ENCODE measurements at places on chromosomes 1 and 21.

DNA sequence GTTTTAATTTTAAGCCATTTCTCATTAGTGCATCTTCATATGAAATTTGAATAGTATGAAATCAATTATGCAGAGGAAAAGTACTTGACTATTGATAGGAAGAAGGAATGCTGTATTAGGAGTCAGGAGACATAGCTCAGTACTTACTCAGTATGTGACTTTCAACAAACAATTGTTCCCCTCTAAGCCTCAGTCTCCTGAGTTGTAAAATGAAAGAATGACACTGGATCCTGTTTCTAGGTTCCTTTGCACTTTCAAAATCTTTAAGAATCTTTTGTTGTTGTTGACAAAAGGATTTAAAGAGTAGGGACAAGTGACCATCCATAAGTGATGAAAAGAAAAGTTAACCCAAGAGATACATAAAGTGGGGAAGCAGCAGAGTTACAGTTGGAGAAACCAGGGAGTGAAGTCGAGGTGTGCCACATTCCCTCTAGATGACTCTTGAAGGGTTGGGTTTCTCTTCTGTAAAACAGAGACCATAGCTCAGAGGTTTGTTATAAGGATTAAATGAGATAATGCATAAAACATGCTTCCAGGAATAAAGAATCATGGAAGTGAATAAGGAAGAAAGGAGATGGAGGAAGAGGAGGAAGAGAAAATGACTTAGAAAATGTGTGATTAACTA, 105.7 kb upstream of the KCNJ15 start:
- DNase-seq = no peak

GRCh38 chr1:37817481-37817880, 9.5 kb upstream of the YRDC start:
- DNase-seq = no peak

DNA sequence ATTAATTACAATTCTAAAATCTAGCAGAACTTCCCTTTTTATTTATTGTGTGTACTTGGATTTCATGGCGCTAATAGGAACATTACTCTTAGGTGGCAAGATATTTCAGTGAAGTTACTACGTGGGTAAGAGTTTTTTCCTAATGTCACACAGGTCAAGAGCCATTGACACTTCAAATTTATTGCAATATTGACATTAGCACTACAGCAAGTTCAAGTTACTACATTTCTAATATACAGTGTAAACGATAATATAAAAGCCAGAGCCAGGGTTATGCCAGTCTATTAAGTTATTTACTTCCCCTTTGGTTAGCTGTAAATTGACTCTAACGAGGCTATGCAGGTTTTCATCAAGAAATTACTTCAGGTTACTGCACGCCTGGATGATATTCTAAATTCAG, 29.7 kb downstream of the CHODL start:
- no peak for DNase-seq

DNA sequence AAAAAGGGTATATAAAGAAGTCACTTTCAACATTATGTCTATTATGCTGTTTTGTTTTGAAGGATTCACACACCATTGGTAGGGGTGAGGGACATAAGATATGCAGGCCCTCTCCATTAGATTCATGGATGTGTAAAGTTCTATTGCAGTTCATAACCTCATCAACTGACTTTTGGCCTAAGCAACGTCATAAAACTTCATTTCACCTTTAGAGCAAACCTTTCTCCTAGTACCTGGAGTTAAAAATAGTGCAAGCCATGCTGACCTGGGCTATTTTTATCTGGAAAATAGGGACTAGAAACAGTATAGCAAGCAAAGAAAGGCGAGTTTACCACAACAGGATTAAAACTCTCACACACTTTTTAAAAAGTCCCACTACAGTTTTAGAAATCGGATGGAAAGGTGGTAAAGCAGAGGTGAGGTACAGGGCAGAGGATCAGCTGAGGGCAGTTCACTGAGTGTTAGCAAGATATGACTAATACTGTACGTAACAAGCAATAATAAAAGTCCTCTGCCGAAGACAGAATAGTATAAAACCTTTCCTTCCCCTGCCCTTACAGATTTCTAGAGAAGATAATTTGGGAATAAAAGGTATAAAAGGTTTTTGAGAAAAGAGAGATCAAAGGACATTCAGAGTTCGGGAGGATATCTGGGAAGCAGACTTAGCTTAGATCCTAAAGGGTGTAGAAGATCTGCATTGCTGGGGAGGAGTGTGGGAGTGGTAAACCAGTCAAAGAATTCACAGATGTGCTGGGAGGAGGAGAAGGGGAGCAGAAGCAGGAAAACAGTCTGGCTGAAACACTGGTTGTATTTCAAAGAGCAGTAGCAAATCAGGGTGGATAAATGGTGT, 14.3 kb downstream of the EGLN1 start:
- DNase-seq = no peak

DNA sequence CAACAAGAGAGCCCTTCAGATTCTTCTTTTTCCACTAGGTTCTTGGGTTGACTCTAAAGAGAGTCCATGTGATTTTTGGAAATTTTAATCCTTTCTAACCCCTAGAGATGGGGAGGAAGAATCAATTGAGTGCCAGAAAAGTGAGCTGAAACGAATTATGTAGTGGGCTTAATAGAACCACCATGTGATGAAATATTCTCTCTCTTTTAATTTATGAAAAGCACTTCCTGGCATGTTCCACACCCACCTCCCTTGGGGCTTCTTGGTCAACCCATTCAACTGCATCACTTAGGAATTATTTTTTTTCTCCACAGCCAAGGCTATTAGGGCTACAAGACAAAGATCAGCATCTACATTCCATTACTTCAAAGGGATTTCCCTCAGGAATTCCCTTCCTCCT, 79.6 kb downstream of the ZC3H11B start:
- no peak for DNase-seq

- no peak for DNase-seq
These were observed 628.4 kb upstream of the TMPRSS15 start for GRCh38 chr21:19031953-19032352.

- peak; percentile 28 for DNase-seq
These were observed 5.7 kb downstream of the SMG5 start for GRCh38 chr1:156276966-156277381.

- DNase-seq = peak; percentile 69
These were observed 55.5 kb downstream of the FOXO6 start for GRCh38 chr1:41416552-41417334.

GRCh38 chr1:85678193-85678592, 30.0 kb downstream of the ZNHIT6 start:
- DNase-seq = no peak

GRCh38 chr1:243315455-243315854, 59.6 kb downstream of the SDCCAG8 start:
- DNase-seq = no peak

GRCh38 chr1:170678027-170678600, 14.2 kb downstream of the PRRX1 start:
- DNase-seq = no peak

- DNase-seq = no peak
These were observed 101.6 kb upstream of the BACE2 start for GRCh38 chr21:41066086-41066938.

DNA sequence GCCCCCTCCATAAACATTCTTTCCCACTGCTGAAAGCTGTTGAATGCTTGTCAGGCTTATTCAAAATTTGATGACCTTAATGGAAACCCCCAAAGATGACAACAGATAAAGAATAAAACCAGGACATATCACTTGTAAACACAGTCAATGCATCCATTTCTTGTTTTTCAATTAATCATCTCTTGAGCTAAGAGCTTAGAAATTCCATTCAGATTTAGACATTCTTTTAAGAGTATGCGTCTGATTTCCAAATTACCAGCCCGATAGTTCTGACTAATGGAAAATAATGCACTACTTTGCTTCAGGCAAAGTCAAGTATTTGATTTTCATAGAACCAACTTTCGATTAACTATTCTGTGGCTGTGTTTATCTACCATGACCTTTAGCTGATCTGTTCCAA, 100.6 kb upstream of the RUNX1 start:
- no peak for DNase-seq

- no peak for DNase-seq
These were observed 18.8 kb downstream of the OPRD1 start for GRCh38 chr1:28830814-28831213.

GRCh38 chr1:226069811-226070489, 7.4 kb downstream of the H3-3A start:
- DNase-seq = no peak

- DNase-seq = no peak
These were observed 74.5 kb upstream of the USP24 start for GRCh38 chr1:55289614-55290013.

GRCh38 chr1:58814251-58815068, 30.6 kb upstream of the JUN start:
- peak; percentile 32 for DNase-seq

- no peak for DNase-seq
These were observed 42.9 kb downstream of the PTBP2 start for GRCh38 chr1:96764469-96764868.

DNA sequence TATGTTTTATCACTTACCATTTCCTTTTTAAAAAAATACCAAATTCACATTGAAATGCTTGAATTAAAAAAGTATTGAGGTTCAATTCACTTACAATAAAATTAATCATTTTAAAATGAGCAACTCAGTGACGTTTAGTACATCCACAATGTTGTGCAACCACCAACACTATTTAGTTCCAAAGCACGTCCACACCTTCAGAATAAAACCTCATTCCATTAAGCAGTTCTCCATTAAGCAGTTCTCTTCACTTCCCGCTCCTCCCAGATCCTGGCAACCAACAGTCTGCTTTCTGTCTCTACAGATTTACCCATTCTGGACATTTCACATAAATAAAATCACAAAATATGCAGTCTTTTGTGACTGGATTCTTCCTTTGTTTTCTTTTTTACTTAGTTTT, 41.3 kb downstream of the GNG4 start:
- no peak for DNase-seq

DNA sequence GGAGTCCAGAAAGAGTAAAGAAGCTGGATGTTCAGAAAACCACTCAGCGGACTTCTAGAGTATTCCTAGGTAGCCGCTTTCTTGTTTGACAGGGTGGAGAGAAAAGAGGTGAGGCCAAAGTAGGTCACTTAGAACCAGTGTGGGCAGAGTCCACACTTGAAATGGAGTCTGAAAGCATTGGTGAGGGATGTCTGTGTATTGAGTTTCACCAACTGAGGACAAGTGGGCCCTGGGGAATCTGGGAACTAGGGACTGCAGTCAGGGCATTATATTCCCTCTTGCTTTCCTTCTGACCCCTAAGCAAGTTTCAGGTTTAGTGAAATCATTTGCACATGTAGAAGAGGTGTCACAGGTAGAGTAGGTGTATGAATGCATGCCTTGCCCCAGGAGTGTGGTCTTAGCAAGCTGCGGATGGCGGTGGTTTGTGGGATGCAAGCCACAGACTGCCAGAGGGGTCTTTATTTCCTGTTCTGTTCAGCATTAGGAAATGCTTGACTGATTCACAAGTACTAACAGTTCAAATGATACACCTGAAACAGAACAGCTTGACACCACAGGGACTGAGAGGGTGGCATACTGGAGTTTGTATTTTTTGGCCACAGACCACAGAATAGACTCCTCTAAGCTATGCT, 1.1 kb upstream of the GNG12 start:
- no peak for DNase-seq

DNA sequence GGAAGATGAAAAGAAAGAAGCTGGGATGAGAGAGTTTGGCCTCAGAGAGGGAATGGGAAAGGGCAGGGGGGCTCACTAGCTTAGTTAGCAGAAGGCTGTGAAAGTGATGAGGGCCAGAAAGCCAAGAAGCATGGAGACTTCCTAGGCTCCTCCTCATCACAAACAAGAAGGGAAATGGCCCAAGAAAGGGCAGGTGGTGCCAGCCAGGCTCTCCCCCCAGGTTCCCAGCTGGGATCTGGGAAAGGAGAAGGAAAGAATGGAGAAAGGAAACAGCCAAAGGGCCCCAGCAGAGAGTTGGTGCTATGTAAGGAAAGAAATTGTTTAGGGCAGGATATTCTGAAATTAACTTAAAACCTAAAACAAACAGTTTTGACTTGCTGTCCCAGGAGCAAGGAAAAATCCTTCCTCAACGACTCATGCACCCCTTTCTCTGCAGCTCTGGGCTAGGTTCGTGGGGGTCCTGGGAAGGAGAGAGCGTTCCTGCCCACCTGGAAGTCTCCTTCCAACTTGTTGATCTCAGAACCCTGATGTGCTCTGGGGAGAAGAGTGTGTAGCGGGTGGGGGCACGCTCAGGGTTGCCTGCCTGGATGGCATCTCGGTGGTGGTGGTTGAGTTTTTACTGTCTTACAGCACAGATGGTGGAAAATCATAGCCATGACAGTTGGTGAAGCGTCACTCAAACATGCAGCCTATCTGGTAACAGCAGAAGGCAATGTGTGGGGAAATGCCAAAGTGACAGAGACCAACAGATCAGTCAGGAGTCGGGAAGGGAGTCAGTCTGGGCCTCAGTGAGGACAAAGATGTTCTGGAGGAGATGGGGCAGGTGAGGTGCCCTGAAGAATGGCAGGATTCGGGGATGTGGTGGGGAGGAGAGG, 147.3 kb downstream of the CLIC6 start:
- no peak for DNase-seq

DNA sequence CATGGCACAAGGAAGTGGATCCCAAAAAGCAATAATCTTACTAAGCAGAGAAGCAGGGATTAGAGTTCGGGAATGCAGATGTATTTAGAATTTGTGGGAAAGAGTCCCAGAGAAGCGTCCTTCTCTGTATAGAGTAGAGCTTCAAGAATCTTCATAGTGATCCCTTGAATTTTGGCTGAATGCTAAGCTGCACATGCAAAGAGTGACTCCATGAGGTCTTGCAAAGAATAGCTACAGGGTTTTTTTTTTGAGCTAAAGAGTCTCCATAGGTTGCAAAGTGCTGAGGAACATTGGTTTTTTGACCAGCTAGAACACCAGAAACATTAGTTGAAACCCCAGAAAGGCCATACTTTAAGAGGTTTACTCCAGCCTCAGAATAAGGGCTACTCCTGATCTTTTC, 206.7 kb downstream of the CTH start:
- DNase-seq = no peak

DNA sequence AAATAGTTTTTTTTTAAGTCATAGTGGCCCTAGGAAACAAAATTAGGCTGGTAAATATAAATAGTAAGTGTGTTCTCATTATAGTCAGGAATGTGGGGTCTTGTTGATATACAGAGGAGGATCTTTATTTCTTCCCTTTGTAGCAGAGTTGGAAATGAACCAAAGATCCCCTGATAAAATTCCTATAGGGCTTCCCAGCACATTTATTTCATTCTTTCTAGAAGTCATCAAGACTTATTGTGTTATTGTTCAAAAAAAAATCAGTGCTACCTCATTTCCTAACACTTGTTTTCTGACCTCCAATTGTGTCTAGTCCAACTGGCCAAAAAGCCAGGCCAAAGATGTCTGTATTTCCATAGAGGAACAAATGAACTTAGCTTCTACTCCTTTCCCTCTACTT, 7.6 kb upstream of the PLEKHO1 start:
- no peak for DNase-seq

DNA sequence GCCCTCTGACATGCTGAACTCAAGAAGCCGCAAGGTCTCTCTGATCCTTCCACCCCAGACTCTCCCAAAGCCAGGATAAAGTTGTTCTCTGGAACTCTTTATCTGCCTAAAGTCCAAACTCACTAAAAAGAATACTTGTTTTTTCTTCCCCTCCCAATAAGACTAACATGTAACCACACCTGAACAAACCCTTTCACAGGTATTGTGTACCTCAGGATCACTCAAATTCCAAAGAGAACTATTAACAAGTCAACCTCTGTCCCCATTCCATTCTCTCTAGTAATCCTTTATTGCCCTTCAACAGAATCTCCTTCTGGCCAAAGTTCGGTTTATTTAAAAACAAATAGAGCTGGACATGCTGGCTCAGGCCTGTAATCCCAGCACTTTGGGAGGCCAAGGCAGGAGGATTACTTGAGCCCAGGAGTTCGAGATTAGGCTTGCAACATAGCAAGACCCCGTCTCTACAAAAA, 4.1 kb upstream of the TOE1 start:
- DNase-seq = no peak

- no peak for DNase-seq
These were observed 31.6 kb downstream of the RGS5 start for GRCh38 chr1:163170975-163171676.
